ENCODE measurements at places on chromosomes 7 and 10.

GRCh38 chr7:141074162-141074991, 513 bp downstream of the TMEM178B start:
- no peak for DNase-seq

- DNase-seq: no peak
Measured at GRCh38 chr7:4202154-4202736, 479.9 kb upstream of the FOXK1 start.

GRCh38 chr7:43077285-43077684, 35.2 kb upstream of the HECW1 start:
- no peak for DNase-seq

DNA sequence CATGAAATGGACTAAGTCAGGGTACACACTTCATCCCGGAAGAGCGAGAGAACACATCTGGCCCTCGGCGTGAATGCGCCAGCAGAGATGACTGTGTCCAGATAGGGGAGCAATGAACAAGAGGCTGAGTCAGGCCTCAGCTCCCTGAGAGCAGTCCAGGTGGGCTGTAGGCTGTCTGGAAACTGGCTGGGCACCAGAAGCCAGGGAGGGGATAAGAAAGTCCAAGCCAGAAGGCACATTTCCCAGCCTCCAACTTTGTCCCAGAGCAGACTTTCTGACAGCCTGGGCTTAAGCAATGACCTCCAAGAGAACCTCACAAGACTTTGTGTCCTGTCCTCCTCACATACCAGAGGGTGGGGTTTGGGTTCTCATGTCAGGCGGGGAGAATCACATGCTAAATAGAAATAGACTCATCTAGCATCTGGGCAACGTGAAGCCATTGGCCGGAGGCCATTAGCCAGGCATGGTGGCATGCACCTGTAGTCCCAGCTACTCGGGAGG, 157.2 kb downstream of the ARHGAP12 start:
- DNase-seq: no peak

DNA sequence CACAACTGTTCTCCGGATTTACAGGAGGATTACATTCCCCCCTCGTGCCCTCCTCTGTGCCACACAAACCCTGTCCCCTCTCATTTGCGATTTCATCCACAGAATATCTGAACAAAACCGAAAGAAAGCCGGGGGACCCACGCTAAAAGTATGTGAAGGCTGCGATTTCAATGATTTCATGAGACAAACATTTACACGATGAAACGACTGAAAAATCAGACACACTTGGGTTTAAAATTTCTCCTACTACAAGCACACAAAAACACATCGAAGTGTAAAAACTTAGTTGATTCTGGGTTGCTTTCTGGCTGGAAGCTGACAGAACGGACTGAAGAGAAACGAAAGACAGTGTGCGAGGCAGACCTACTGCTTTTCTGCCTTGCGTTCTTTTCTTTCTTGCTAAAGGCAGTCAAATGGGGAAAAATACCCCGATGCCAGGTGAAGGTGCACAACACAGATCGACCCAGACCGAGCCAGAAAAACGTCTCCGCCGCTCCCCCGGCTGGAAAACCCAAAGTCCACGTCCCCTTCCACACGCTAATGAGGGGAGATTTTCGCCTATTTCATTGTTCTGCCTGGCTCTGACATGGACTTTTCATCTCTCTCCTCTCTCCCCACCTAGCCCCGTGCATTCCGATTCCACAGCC, 1.2 kb downstream of the HIPK2 start:
- DNase-seq: peak; percentile 10

GRCh38 chr10:103709341-103709920, 145.9 kb downstream of the SH3PXD2A start:
- DNase-seq: no peak

- no peak for DNase-seq
Measured at GRCh38 chr10:119222966-119223386, 15.6 kb downstream of the GRK5 start.

DNA sequence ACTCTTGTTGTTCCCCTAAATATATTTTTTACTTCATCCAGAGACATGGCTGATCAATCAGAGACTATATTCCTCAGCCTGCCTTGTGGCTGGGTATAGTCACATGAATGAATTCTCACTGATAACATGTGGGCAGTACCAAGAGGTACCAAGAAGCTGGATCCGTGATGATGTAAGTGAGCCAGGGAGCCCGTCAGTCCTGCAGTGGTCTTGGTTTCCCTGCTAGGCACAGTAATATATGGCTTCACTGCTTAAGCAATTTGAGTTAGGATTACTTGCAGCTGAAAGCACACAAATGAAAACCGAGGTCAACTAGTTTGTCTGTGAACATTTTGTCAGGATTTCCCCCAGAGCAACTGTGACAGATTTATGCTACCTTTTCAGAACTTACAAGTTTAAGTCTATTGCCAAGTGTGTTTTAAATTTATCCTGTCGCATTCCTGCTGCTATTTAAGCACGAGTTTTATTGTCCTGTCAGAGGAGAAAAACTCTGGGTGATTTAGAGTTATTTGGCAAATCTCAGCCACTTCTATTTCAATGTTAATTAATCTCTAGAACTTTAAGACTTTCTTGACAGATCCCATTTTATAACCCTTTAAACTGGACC, 381.8 kb downstream of the PHF14 start:
- no peak for DNase-seq

DNA sequence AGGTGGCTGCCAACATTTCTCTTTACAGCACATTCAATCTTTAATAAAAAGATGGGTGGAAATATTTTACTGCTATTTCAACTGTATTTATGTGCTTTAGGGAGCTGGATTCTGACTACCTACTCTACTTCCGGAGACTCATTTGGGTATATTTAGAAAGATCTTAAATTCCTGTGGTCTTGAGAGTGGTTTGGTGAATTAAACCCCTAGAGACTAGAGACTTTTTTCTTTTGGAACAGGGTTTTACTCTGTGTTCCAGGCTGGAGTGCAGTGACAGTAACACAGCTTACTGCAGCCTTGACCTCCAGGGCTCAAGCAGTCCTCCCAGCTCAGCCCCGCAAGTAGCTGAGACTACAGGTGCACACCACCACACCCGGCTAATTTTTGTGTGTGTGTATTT, 79.0 kb upstream of the HABP2 start:
- no peak for DNase-seq

DNA sequence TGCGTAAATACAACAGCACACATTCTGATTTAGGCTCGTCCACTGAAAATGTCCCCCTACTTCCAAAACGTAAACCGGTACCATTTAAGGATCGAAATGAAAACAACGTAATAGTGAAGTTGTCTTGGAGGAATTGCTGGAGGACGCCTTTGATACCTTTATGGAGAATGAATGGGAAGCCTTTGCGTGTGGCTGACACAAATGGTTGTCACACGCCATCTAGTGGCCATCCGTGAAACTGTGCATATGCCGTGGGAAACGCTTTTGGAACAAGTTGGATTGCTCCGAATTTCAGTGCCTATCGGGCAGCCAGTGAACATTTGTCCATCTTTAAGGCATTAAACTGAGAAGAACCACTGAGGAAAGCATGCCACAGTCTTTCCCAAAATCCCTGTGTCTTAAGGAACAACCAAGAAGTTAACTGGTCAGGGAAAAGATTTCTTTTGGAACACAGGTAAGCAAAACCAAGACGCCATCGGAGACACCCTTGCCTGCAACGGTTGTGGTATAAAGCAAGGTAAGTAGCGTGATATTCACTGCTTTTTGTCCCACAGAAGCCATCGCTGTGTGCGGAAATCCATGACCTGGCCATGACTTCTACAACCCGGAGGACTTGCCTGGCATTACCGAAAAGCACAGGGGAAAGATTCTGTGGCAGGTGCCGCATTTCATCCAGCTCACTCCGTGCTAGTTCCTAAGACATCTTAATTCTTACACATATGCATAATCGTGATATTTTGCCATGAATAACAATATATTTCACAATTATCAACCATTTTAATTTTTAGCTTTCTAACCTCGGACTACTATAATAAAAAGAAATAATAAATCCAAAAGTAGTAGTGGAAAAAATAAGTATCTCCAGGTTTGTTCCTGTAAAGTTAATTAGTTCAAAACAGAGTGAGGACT, 100.6 kb downstream of the FAM204A start:
- peak; percentile 31 for DNase-seq

DNA sequence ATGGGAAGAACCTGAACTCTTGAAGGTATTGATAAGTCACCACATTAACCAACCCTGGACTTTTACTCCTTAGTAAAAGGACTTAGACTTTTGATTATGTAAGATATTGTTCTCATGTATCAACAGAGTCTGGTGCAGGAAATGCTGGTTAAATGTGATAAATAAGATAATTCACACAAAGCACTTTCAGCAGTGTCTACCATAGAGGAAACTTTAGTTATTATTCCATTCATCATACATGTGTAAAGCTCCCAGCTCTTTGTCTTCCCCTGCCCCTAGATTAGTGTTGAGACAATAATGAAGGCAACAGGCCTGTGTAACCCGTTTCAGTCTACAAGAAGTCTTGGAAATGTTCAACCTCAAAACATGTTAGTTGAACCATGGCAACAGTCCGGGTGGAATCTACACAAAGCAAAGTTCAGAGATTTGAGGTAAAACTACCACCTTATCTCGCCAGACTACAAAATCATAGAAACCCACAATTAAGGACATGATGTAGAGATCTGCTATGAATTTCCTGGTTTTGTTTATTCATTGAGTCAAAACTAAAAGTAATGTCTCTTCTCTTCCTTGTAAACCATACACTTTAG, 109.9 kb upstream of the ADO start:
- DNase-seq: no peak

Data from T-helper 17 cell (primary cell).